ENCODE measurements at places on chromosomes 3 and 15.

DNA sequence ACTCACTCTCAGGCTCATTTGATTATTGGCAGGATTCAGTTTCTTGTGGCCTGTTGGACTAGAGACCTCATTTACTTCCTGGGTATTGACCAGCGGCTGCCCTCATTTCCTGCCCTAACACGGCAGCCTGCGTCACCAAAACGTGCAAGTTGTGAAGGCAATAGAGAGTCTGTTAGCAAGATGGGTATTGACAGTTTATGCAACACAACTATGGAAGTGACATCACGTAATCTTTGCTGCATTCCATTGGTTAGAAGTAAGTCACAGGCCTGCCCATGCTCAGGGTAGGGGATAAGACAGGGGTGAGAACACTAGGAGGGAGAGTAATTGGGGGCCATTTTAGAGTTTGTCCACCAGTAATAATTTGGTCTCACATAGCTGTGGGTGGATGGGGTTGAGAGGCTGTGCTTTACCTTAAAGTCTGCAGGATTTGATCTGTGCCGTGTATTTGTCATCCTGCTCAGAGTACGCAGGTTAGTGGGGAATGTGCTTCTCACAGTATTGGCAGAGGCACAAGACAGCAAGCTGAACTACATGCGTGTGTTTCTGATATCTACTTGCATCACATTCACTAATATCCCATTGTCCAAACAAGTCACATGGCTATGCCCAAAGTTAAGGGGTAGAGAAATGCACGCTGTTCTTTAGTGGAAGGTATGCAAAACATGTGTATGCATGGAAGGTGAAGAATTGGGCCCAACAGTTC is 83.3 kb downstream of the EDEM1 start:
- DNase-seq, result no peak

DNA sequence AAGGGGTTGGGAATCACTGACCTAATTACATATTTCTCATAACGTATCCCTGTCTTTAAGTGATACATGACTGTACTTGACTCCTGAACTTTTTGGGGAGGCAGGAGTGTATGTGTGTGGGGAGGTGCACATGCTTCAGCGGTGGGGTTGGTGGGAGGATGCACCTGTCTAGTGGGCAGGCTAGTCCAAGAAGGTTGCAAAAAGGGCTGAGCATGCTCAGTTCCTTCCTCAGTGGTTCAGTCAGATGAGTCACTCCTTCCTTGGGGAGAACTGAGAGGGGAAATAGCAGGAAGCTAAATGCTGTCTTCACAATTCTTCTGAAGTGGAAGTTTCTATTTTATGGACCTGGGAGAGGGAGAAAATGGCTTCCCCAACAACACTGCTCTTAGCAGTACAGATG is 24.6 kb upstream of the AP4E1 start:
- no peak for DNase-seq

GRCh38 chr3:48222616-48223513 is at the start of gene CAMP:
TSS of gene CAMP (plus strand) at chr3:48223495. CDS start at chr3:48223512, 17 bp downstream.
- DNase-seq, result no peak

- DNase-seq, result no peak
Measured at GRCh38 chr3:71734881-71735280, 9.7 kb upstream of the EIF4E3 start.
